ENCODE measurements at places on chromosomes 5 and 9.
A peak's percentile ranks its signal among the peaks of the same experiment; 100 is the strongest.

- DNase-seq = no peak
Observed at GRCh38 chr5:163303718-163304117, 133.7 kb upstream of the CCNG1 start.

- DNase-seq = no peak
Observed at GRCh38 chr5:77003246-77003645, 27.0 kb upstream of the AGGF1 start.

GRCh38 chr9:35743452-35743851 is 5.6 kb downstream of the GBA2 start:
- no peak for DNase-seq

DNA sequence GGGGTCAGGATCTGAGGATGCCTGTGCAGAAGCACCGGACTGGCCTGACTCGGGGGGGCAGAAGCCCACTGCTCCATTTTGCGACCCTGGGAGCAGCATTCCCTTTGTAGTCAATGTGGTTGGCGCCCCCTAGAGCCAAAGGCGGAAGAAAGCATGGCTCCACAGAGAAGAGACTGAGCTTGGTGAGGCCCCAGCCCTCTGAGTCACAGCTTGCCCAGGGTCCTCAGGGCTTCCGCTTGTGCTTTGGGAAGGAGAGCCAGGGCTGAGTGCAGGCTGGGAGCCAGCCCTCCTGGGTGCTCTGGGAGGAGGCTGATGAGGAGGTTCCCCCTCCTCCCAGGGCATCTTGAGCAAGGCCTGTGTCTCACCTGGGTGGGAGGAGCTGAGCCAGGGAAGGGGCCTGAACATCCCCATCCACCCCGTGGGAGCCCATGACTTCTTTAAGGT is 5.5 kb upstream of the AQP3 start:
- DNase-seq = peak; percentile 40

DNA sequence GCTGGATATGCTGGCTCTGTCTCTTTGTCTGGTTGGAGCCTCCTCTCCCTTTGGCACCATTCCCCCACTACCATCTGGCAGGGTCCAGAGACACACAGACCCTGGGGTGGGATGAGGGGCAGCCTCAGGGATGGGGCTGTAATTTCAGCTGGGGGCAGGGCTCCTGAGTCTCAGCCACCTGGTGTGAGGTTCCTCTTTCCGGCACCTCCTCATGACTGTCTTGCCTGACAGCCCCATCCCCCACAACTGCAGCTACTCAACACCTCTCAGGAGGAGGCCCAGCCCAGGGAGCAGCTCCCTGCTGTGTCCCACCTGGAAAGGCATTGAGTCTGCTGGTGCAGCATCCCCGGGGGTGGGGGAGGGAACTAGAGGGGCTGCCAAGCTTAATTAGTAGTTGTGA is 11.7 kb upstream of the RPS14 start:
- DNase-seq = no peak

DNA sequence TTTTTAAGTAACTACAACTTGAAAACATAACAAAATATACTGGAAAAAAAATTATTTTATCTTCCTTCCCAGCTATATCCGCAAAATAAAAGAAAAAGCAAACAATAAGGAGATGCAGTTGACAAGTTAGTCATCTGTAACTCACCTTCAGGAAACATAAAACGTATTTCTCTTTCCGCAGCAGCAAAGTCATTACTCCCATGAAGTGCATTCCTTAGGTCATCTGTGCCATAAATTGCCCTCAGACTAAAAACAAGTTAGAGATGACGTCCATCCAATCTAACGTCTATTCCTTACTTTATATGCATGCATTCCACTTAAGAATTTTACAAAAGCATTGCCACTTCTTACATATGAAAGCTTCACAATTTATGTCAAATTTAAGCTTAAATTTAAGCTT is 10.9 kb downstream of the NME5 start:
- no peak for DNase-seq

DNA sequence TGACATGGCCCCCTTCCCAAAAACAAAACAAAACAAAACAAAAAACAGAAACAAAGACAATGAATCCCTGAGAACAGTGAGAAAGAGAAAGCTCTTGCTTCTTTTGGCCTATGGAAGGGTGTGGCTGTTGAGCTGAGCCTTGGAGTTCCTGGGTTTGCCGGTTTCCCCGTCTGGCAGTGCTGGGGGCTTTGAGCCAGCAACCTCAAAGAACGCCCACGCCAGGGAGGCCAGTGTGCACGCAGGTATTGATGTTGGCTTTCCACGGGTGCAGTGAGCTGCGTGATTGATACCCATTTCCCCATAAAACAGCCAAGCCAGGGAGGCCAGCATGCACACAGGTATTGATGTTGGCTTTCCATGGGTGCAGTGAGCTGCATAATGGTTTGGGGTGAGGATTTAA is 8.3 kb upstream of the LCN1 start:
- no peak for DNase-seq

GRCh38 chr5:125186911-125187375 is 440.5 kb upstream of the ZNF608 start:
- no peak for DNase-seq

DNA sequence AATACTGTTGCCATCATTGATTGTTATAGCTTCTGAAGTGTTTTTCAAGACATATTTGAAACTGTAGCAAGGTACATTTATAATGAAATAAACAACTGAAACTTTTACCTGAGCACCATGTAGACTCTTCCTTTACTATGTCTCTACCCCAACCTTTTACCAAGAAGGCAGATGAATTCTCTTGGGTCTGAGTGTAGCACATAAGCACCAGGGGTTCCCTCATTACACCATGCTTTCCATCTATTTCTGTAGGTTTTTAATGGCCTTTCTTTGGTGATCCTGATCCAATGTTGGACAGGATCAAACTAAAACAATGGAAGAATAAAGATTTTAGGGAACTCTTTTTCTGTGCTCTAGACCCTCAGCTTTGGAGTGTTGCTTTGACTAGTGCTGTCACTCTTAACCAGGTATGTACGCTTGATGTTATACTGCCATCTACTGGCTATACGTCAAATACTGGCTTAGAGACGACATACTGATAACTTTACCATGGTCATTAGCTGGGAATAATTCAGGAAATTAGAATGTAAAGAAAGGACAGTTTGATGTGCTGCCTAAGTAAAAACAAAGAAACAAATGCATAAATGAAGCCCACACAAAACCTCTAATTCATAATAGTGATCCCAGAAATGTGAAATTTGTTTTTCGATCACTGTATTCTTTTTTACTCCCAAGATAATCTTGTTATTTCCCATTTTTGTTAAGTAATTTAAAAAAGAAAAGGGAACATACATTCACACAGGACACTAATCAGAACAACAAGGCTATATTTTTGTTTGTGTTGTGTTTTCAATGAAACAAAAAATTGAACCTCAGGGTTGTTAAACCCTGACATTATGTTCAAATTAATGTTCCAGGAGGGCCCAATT is 30.7 kb downstream of the IFNW1 start:
- peak; percentile 67 for DNase-seq

DNA sequence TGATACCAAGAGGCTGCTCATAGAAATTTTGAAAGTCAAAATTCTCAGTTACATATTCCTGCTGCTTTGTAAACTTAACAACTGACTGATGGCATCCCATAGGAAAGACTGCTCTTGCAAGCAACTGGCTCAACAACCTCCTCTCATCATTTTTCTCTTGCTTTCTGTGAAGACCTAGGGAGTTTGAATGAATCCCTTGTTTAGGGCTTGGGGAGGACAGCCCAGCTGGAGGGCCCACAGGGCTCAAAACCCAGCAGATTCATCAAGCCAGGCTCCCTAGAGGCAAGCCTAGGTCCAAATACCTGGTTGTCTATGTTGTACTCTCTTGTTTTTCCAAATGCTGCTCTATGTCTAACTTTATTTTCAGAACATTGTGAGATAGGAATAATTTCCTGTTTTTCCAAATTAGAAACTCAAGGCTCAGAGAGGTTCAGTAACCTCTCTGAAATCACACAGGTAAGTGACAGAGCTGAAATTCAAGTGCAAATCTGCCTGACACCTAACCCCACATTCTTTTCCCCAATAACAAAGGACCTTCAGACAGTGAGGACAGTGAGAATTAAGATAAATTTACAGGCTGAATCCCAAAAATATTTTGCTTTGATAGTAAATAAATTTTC is 558.9 kb upstream of the KLF4 start:
- no peak for DNase-seq

DNA sequence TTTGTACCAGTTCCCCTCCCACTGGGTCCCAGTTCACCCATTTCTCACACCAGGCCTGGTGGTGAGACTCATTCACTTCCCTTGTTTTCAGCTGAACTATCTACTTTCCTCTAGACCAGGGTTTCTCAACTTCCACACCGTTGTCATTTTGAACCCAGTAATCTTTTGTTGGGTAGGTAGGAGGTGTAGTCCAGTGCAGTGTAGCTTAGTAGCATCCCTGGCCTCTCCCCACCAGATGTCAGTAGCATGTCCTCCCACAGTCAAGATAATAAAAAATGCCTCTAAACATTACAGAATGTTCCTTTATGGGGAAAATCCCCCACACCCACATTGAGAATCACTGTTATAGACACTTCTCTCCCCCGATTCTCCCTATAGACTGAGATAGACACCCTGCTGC is 299.1 kb downstream of the EPB41L4A start:
- no peak for DNase-seq

DNA sequence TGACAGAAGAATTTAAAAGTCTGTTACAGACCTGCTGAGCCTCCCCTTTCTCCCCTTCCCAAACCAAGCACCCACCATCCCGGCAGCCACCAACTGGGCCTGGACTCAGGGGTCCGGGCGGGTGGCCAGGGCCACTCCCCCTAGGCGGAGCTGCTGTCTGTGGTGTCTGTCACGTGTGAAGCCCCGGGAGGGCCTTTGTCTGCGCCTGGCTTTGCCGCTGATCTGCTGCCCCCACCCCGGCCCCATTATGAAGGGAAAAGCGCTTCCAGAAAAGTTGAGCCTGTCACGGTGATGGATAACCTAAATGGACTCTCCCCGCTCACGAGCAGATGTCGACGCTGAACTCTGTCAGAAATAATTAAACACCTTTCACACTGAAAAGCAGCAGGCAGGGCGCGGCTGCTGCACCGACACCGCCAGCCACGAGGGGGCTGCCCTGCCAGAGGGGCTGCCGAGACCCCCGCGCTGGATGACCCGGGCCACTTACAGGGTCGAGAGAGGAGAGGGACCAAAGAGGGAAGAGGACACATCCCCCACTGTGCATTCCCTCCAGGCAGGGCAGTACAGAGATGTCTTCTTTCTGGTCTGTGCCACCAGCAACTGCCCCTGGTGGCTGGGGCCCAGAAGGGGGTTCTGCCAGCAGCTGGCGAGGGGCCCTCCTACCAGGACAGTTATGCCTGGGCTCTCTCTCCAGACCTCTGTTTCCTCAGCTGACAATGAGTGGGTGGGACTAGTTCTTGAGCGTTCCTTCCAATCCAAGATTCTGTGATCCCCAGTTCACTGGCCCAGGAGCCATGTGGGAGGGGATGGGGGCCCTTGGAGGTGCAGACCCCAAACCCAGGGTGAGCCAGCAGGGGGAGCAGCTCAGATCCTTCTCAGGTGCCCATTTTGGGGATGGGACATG is 36.0 kb upstream of the BARHL1 start:
- DNase-seq = no peak

DNA sequence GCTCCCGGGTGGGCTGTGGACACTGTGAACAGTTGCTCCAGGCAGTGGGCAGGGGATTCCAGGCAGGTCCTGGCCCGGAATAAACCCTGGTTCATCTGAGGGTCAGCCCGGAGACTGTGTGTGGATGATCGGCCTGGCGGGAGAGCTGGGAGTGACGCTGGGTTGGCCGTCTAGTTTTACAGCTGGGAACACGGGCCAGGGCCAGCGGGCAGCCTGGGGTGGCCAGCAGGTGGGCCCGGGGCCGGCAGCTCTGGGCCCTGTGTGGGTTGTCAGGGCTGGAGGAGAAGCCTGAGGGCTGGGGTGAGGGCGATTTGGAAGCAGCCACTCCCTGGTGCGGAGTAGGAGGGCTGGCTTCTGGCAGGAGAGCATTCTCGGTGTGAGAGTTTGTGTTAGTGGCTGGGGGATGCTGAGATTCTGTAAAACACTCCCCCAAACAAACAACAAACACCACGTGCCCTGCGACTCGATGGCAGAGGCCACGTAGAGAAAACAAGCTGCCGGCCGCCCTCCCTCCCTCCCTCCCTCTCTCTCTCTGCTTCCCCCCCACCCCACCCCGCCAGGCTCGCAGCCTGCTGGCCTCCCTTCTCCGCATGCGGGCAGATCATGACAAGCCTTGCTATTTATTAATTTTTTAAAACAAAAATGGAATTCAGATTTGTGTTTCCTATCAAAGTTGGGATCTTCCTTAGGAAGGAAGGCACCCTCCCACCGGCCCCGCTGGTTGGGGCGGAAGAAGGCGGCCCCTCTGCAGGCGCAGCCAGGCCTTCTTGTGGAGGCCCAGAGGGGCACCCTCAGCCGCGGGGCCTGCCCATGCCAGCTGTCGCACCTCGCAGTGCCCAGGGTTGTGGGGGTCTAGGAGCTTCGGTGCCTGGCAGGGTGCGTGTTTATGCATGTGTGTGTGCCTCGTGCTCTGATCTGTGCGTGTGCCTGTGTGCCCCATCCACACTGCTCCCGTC is 49.5 kb downstream of the RXRA start:
- DNase-seq = no peak

DNA sequence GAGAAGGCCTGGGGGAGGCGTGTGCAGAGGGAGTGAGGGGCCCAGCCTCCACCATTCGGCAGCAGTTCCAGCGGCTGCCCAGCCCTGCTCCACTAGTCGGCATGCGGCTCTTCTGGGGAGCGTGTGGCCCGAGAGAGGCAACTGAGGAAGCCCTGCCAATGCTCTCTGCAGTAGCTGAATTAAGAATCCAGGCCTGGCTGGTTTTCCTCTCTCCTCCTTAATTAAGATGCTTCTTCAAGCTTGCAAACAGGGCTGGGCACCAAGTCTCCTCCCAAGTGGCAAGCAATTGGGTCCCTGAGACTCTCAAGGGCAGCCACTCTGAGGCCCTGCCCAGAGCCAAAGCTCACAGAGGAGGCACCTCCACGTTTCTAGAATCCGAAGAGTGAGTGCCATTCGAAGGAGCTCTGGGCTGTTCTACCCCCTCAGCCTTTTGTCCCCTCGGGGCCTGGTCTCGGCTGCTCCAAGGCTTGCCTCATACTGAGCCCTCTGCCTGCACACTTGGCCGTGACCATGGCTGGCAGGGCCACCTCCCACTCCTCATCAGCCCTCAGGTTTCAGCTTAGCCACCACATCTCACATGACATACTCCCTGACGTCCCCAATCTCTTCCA is 75.4 kb upstream of the LRRTM2 start:
- DNase-seq = no peak

Data from CD4-positive, alpha-beta memory T cell (primary cell).